ENCODE measurements at places on chromosomes 11 and 22.

GRCh38 chr22:44431256-44431655, 66.8 kb downstream of the RTL6 start:
- DNase-seq, result no peak

DNA sequence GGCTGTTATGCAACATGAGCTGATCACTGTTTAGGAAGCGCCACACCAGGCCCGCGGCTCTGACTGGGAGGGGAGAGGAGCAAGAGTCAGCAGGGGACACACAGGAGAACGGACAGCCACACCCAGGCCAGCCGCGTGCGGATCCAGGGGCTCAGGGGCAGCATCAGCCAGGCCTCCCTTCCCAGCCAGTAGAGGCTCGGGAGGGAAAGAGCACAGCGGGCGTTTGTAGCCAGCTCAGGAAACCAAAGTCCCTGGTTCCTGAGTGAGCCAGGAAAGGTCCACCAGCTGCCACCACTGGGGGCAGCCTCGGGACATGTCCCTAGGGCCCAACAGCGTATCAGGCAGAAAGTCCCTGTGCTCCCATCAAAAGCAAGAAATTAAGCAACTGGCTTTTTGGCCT, 71.8 kb upstream of the PITPNB start:
- DNase-seq, result no peak

DNA sequence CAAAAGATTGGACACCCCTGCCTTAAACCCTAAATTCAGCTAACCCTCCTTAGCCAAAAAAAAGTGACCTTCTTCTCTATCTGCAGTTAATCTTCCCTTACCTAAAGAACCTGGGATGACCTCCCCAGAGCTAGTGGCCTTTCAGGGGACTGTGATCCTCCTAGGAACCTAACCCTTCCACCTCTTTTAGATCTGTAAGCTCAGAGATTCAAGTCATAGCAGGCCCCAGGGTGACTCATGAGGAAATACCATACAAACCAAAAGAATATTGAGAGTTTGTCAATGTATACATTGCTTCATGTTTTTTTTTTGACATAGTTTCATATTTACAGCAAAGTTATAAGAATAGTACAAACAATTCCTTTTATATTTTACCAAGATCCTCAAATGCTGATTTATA, 38.3 kb upstream of the CXCR5 start:
- DNase-seq, result no peak

DNA sequence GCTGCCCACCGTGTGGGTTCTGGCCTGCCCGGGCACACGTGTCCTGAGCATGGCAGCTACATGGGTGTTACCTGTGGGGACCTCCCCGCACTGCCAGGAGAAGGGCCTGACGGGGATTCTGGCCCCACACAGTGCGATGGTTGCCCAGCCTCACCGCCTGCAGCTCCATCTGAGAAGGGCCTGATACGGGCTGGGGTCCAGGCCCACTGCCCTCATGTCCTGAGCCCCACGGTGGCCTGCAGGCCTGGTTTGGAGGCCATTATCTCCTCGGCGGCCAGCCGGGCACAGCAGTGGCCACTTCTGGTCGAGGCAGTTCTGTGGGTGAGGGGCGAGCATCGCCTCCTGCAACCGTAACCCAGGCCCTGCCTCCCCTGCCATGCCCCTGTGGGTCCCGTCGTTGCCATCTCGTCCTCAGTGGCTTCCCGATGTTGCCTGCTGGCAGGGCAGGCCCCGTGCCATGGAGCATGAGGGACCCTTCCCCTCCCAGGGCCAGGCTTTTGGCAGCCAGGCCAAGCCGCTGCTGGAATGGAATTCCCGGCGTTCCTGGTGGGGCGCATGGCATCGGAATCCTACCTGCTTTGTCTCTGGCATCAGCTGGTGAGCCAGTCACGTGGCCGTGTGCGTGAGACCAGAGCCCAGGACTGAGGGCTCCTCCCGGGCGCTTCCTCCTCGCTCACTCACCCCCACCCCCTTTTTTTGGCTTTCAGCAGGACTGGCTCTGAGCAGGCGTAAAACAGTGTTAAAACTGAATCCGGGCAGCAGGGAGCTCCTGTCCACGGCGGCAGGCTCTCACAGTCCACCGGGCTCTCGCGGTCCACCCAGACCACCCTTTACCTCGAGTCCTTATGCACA, 71.9 kb upstream of the PPARA start:
- DNase-seq, result no peak

GRCh38 chr11:84686716-84687115, 940.4 kb downstream of the DLG2 start:
- DNase-seq, result no peak

DNA sequence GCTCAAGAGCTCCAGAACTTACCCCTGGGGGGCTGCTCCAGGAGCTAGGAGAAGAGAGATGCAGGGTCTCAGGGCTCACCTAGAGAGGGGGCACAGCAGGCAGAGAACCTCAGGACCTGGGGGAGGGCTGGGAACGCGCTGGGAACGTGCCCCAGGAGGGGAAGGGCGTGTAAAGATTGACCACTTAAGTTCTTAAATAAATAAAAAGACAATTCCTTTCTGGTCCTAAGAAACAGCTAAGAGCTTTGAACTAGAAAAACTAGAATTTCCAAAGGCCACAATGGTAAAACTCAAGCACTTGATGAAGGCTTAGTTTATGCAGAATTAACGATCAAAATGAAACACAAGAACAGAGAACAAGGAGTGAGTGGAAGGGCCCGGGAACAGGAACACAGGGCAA, 89.1 kb downstream of the CELSR1 start:
- DNase-seq, result no peak

DNA sequence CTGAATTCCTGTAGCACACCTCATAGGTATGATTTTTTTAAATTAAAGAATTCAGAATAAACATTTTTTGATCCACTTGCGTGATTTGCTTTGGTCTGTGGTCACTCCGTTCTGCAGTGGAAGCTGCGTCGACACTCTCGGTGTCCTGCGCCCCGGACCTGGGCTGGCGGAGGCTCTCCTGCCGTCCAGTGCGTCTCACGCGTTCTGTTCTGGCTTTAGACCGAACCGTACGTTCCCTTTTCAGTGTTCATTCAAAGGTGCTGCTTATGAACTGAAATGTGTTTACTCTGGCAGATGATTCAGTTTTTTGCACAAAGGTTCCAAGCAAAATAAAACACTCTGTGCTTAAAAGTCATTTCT, 38.2 kb downstream of the CTTN start:
- no peak for DNase-seq

- DNase-seq, result no peak
Measured at GRCh38 chr11:81380395-81380794, 1353.3 kb downstream of the FAM181B start.

DNA sequence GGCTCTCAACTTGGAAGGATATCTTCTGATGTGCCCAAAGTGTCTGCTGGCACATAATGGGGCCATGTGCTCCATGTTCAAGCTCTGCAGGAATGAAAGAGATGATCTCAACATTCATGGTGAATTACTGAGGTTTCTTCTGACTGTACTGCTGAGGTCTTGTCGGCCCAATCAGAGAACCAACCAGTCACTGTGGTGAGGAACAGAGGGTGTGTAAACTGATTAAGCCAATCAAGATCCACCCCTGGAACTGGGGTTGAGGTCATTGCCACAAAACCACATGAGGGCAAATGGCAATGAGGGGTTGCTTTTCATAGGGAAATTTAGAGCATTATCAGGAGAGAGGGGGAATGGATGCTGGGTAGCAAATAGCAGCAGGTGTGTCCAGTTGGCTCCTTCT, 152.3 kb upstream of the RAG2 start:
- DNase-seq, result no peak

DNA sequence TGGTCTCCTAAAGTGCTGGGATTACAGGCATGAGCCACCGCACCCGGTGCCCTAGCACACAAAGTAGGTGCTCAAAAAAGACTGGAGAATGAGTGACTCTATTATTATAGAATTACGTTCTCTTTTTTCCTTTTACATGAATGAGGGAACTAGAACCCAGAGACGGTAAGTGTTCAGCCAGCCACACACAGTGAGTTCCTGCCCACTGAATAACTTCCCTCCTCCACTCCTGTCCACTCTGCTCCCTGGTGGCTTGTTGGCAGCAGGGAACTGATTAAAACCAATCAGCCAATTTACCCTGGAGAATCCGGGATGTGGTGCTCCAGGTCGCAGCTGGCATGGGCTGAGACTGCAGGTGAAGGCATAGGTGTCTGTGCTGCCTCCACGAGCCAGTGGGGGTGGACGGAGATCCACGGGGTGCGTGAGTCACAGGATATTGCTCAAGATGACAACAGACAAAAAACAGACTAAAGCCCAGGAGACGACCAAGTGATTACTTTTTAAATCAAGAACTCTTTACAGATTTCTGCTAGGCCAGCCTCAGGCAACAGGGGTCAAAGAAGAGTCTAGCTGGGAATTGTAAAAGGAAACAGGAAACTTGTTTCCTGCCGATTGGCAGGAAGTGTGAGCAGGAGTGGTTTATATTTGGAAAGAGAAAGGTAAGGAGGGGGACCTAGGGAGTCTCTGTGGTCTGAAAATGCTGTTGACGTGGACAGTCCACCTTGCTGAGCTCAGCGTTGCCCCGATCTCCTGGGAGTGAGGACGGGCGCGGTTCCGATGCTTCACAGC, 95.2 kb upstream of the TP53I11 start:
- DNase-seq, result no peak

DNA sequence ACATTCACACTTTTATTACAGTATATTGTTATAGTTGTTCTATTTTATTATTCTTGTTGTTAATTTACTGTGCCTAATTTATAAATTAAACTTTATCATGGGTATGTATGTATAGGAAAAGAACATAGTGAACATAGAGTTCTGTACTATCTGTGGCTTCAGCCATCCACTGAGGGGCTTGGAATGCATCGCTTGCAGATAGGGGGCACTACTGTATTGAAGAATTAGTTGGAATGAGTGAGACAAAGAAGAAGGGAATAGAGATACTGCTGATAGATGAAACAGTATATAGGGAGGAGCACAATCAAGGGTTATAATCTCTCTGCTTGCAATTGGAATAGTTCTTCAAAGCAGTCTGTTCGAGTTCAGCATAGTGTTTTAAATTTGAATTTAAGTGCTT, 432.2 kb downstream of the RAB38 start:
- DNase-seq, result no peak
